Thoracic aorta (tissue), 2 donors: ENCODE measurements at places on chromosomes 7 and 10. TPM values are rescaled to one million over a fixed set of nuclear protein-coding genes. Genes with fewer than 3 reads are reported as not detected.

DNA sequence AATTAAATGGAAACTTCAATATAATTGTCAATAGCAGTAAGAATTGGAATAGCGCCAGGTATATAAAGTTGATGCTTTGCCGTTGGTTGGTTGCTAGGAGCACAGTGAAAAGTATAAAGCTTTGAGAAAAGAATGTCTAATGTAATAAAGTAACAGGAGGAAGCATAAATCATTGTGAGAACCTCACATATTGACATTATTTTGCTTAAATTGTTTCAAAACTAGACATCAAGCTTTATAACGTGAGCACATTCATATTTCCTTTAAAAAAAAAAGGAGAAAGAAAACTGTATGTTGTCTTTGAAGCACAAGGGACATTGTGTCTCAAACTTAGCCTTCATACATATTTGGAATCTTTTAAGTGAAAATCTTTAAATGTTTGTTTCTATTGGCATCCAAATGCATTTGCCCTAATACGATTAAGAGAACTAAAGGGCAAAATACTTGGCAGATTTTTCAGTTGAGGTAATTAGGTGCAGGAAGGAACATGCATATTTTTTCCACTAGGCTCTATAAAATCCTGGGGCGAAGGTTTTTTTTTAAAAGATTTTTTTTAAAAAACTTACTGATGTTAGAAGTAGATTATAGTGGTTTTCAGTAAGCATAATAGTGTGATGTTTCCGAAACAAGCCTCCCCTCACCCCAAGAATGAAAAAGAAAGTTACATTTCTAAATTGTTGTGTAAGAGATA, 92.4 kb downstream of the ARID5B start:
- peak overlapping the region; percentile 77 for H3K27ac ChIP-seq
- DNase-seq: no peak
- H3K27me3 ChIP-seq: no peaks in the 10 kb centered on the region
- peak overlapping the region; percentile 62 for H3K4me3 ChIP-seq
- no peaks in the 10 kb centered on the region for H3K36me3 ChIP-seq
- H3K4me1 ChIP-seq: peaks cover 56% of the 10 kb centered on the region

DNA sequence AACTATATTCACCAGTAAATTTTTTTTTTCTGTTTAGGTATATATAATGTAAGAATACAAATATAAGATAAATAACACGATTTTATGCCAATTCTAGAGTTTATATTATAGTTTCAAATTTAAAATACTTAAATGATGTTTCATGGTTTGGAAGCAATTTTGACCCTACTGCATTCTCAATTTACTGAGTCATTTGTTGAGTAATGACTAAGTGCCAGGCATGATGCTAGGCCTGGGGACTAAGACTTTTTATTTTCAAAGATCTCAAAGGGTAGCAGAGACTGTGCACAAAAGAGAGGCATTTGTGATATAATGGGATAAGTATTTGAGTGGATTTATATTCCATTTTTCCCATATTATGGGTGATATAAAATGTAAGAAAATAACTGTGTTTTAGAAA, 78.9 kb upstream of the SMIM30 start:
- H3K4me1 ChIP-seq: no peaks in the 10 kb centered on the region
- H3K36me3 ChIP-seq: no peaks in the 10 kb centered on the region
- H3K27ac ChIP-seq: no peak overlapping the region
- DNase-seq: no peak
- no peak overlapping the region for H3K4me3 ChIP-seq

CDC14C gene
- not detected for total RNA-seq

LIPF gene
- total RNA-seq: not detected

AQP1 gene
- 1,768 TPM for total RNA-seq

CALCR gene
- total RNA-seq: not detected
